Effector memory CD8-positive, alpha-beta T cell (primary cell): ENCODE measurements at places on chromosomes 6 and 20.

DNA sequence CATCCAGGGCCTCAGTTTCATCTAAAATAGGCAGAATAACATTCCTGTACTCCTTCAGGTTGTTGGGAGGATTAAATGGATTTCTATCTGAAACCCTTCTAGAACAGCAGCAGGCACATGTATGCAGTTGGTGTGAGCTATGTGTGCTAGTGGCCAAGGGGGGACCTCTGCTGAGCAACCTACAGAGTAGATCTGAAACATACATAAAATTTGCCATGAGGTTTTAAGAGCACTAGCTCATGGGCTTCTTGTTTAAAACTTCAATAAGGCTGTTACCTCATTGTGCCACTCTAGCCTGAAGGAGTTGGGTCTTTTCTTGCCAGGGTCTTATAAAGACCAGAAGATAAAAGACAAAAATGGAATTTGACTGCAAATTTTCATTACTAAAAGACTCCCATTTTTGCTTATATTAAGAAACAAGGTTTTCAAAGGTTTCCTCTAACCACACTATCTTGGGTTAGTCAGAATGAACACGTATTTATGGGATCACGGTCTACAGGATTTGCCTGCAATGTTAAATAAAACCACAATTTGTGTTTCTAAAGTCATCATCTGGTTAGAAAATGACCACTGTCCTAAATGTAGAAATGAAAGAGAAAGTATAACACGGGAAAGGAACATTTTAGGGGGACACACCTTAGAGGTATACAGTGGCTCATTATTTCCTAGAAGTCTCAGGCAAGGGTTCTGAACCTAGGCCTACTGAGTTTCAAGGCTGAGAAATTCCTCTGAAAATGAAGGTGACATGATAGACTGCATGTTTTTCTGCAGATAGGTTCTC, 144.9 kb upstream of the OLIG3 start:
- DNase-seq = no peak

DNA sequence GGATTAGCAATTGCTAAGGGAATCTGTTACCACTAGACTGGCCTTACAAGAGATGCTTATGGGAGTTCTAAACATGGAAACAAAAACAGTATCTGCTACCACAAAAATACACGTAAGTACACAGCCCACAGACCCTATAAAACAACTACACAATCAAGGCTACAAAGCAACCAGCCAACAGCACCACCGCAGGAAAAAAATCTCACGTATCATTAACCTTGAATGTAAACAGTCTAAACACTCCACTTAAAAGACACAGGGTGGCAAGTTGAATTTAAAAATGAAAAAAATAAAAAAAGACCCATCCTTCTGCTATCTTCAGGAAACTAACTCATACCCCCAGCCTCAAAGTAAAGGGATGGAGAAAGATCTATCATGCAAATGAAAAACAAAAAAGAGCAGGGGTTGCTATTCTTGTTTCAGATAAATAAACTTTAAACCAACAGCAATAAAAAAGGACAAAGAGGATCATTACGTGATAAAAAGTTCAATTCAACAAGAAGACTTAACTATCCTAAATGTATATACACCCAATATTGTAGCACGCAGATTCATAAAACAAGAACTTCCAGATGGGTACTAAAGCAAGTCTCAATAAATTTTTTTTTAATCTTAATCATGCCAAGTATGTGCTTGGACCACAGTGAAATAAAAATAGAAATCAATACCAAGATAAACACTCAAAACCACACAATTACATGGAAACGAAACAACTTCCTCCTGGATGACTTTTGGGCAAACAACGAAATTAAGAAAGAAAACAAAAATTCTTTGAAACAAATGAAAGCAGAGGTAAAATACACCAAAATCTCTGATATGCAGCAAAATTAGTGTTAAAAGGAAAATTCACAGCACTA, 52.3 kb downstream of the RNGTT start:
- no peak for DNase-seq

- no peak for DNase-seq
These were observed 4.2 kb downstream of the MLN start for GRCh38 chr6:33799454-33800113.

GRCh38 chr6:36598326-36598725, 4.2 kb downstream of the SRSF3 start:
- DNase-seq = no peak

GRCh38 chr6:14121936-14122344, 4.4 kb downstream of the CD83 start:
- no peak for DNase-seq

GRCh38 chr6:85866758-85867401, 224.2 kb upstream of the SYNCRIP start:
- DNase-seq = no peak

GRCh38 chr6:141809901-141810300, 322.8 kb upstream of the GJE1 start:
- DNase-seq = no peak

DNA sequence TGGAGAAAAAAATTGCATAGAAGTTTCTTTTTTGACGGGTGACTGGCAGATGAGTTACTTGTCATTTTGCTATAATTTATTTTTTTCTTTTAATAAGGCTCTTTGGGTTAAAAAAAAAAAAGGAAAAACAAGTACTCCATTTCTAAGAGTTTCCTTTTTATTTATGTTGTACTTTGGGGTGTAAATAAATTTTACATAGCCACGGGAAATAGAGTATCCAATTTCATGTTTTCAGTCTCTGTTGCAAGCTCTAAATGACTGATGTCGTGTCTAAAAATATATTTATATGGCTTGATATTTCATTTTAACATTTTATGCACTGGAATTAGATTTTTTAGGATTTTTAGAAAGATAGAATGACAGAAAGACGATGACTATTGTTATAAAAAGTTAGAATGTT, 3.4 kb downstream of the EYA4 start:
- DNase-seq = no peak

DNA sequence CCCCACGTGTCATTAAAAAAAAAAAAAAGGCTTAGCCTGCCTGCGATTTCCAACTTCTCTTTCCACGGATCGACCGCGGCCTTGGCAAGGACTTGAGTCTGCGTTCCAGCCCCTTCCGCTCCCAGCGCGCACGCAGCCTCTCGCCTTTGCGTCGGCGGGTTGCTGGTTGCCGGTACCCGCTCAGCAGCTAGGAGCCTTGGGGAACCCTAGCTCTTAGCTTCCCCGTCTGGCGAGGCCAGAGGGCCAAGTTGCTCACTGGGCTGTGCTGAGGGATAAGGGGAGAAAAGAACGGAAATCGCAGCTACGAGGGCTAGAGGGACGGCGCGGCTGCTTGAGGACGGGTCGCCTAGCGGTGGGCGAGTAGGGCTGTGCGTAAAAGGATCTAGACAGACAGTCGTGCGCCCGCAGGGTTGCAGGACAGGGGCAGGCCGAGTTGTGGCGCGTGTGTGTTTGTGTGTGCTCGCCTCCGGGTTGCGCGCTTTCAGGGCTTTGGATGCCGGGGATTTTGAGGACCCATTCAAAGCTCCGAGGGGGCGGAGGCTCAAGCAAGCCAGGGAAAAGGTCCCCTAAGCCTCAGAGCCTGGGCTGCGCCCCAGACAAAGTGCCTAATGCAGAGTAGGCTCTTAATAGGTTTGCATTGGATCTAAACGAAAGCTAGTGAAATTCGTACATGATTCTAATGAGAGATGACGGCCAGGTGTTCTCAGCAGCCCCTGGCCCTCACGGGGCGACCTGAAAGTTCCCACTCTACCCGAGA, 40.5 kb upstream of the OSTM1 start:
- peak; percentile 10 for DNase-seq

- no peak for DNase-seq
These were observed 90.6 kb upstream of the TOP1 start for GRCh38 chr20:40938020-40938419.

GRCh38 chr6:144066741-144067484, 28.5 kb downstream of the SF3B5 start:
- DNase-seq = no peak

DNA sequence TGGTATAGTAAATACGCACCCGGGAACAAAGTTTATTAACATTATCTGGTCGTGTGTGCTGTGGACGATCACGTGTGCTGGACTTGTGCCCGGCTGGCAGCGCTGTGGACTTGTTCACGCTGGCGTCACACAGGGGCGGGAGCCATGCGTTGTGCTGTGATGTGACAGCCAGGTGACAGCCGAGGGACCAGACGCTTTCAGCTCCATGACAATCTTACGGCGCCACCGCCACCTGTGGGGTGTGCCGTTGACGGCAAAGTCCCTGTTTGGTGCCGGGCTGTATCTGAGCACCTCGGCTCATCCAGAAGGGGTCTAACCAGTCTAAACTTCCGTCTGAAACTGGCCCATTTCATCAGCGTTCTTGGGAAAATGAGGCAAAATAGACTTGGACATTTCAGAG, 25.2 kb downstream of the DLL1 start:
- no peak for DNase-seq

DNA sequence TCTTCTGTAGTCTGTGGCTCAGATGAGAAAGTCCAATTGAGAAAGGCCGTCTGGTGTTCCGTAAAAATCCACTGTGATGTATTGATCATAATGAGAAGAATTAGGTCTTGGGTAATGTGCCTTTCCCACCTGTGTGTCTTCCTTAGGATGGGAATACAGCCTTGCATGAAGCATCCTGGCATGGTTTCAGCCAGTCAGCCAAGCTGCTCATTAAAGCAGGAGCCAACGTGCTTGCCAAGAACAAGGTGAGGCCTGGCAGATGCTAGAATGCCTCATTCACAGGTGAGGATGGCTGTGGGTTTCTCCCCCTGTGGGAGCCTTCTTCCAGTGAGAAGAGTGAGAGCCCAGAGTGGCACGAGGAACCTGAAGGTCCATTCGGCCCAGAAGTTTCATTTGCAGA, 32.7 kb downstream of the LYRM2 start:
- DNase-seq = no peak

GRCh38 chr20:10711903-10712451, 38.2 kb upstream of the JAG1 start:
- no peak for DNase-seq

GRCh38 chr6:36712816-36713215, 15.2 kb downstream of the RAB44 start:
- DNase-seq = no peak

- no peak for DNase-seq
These were observed 32.7 kb downstream of the TOX2 start for GRCh38 chr20:43947316-43947710.
